ENCODE measurements at places on chromosomes 5 and 9.

DNA sequence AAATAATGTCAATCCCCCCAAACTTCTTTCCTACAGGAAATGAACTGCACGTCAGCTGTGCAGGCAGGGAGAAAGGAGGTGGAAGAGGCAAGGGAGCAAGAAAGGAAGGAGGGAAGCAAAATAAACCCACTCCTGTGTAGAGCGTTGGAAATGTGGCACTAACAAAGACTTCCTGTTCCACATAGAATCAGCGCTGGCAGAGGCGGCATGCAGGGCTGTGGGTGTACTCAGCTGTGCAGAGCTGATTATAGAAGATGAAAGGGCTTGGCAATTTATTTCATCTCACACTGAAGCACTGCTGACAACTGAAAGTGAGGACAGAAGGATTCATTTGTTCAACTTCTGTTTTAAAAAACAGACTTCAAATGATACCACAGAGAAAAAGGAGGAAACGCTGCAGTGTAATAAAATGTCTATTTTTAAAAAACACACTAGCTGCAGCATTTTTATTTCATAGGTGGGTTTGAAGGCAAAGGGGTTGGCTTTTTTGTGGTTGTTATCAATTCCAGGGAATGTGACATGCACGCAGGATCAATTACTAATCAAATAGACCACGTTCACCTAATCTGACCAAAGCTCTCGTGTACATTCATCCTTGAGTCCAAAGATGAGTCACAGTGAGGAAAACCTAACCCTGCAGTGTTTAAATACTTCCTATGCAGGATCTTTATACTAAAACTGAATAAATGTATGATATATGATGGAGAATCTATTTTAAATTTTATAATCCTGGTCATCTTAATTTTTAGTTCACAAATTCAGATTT, 583.5 kb downstream of the ZNF608 start:
- DNase-seq, result no peak

GRCh38 chr9:127755061-127756060, 20.3 kb upstream of the TOR2A start:
- no peak for DNase-seq

GRCh38 chr9:20551835-20552234, 70.5 kb downstream of the MLLT3 start:
- no peak for DNase-seq

DNA sequence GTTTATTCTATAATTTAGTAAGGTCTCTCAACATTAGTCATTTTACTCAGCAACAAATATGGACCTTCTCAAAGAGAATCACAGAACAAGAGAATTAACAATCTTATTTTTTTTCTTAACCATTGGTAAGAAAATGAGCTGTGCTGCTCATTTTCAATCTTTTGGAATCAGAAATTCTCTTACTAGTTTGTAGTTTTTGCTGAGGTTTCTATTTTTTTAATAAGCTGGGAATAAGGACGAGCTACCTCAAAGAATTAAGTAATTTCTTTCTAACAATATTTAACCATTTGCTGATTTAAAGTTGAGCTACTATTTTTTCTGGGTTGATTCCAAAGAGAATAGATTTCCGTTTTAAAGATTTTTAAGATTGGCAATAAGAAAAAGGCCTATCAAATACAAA, 44.2 kb downstream of the PLGRKT start:
- DNase-seq, result no peak

GRCh38 chr5:9431496-9432258, 114.2 kb downstream of the SEMA5A start:
- DNase-seq, result no peak

- DNase-seq, result no peak
These were observed 21.1 kb downstream of the CORO2A start for GRCh38 chr9:98171176-98171925.

DNA sequence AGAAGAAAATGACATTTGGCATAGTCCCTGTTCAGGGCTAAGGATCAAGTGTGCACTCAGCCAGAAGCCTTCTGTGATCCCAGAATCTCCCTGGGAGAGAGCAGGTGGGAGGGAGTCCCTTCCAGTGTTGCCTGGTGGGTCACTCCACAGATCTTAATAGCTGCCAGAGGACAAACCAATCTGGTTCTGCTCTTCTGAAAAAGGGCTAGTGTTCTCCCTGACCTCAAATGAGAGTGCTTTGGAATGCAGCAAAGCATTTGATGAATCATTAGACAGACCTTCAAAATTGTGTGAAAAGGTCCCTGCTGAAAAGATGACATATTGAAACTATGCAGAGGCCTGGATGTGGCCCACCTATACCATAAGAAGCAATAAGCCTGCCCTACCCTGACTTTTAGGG, 339.7 kb downstream of the TMEM232 start:
- DNase-seq, result no peak

All from stimulated activated CD8-positive, alpha-beta memory T cell treated with anti-CD3 and anti-CD28 coated beads, Interleukin-7, amount 100 ng/mL, for 1 hour (primary cell).